HFFc6 (cell line): ENCODE measurements at places on chromosomes 5 and 9. TPM values are rescaled to one million over a fixed set of nuclear protein-coding genes. Genes with fewer than 3 reads are reported as not detected.

- DNase-seq, result no peak
These were observed 9.9 kb downstream of the PLK2 start for GRCh38 chr5:58450018-58450417.

- no peak for DNase-seq
These were observed 61.2 kb downstream of the VAV2 start for GRCh38 chr9:133930682-133931485.

GRCh38 chr9:134942011-134942787 is 24.5 kb upstream of the FCN1 start:
- DNase-seq, result no peak

DNA sequence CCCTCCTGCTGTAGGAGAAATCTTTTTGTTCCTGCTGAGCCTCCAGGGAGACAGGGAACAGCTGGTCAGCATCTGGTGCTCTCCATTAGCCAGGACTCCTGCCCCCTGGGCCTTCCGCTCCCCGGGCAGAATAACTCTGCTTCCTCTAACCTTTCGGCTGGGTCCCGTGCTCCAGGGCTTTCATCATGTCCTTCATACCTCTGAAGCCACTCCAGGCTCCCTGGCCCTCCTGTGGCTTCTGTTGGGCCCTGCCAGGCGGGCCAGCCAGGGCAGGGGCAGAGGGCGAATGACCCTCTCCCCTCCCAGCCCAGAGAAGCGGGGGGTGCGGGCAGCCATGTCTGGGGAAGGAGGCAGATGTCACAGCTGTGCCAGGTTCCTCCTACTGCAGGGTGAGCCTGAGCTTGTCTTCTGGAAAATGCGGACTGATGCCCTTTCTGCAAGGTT is 81.7 kb upstream of the LMX1B start:
- no peak for DNase-seq

DNA sequence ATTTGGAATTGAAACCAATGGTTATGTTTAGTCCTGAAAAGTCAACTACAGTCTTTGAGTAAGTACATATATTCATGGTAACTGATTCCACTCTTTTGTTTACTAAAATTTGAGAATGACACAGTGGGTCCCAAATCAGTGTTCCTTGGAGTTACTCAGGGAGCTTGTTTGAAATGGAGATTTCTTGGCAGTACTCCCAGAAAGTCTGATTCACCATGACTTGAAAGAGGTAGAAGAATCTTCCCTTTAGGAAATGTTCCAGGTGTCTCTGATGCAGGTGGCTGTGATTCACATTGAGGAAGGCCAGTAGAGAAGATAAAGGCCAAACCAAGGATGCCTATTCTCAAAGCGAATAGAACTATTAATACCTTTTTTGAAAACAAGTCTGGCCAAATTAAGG is 1078.3 kb downstream of the CDH12 start:
- no peak for DNase-seq

GRCh38 chr5:95941756-95942155 is 19.9 kb downstream of the ELL2 start:
- DNase-seq, result no peak

DNA sequence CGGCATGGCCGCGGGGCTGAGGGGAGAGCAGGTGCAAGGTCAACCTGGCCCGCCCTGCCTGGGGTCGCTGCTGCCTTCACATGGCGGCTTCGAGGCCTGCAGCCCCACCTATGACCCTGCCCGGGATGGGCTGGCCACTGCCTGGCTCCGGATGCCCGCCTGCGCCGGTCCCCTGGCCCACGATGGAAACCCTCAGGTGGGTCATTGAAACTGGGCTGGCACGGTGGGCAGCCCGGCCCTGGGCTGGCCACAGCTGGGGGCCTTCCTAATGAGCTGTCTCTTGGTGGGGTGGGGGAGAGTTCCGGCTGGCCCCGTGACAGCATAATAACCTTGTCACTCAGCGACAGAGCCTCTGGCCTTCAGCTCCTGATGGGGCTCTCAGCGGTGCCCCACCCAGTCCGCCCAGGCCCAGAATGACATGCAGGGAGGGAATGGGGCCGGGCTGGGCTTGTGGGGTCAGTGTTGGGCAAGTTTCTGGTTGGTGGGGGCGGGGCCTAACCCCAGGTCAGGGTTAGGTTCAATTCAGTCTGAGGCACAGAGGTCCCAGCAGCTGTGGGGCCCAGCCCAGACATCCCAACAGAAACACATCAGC is at the start of gene CCDC187:
Gene CCDC187, minus strand, starts transcription at position 270 of the 592 bp plus-strand sequence. Its CDS starts 264 bp downstream, at position 6.
- no peak for DNase-seq

DNA sequence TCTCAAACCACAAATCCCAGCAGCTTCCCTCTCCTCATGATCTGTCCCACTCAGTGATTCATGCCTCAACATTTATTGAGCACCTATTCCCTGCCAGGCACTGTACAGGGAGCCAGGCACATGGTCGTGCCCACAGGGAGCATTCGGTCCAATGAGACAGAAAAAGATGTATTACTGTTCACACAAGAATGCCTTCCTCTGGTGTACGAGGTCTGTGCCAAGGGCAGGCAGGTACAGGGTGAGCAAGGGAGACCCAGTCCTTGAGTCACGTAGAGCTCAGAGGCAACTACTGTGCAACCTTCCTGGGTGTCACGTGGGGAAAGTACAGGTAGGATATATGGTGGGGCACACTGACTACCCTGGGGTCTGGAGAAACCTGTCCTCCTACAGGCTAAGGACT is 4.6 kb downstream of the CNTFR start:
- no peak for DNase-seq

DNA sequence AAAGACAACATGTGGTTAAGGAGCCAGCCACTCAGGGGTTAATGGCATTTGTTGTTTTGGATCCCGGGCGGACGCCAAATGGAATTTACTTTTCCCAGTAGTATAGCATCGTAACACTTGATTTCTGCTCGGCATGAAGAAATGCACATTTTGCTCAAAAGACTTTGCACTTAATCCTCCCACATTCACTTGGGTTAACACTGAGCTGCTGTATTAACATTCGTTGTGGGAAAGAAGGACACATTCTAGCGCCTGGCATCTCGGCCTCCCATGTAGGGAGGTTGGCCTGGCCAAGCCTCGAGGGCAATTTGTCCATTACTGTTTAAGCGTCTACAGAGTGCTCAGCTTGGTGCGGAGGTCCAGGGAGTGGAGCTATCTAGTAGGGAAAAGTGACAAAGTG is 32.3 kb upstream of the INSYN2B start:
- no peak for DNase-seq

GRCh38 chr5:671459-672328 is 21.5 kb downstream of the TPPP start:
- DNase-seq, result peak; percentile 49

DNA sequence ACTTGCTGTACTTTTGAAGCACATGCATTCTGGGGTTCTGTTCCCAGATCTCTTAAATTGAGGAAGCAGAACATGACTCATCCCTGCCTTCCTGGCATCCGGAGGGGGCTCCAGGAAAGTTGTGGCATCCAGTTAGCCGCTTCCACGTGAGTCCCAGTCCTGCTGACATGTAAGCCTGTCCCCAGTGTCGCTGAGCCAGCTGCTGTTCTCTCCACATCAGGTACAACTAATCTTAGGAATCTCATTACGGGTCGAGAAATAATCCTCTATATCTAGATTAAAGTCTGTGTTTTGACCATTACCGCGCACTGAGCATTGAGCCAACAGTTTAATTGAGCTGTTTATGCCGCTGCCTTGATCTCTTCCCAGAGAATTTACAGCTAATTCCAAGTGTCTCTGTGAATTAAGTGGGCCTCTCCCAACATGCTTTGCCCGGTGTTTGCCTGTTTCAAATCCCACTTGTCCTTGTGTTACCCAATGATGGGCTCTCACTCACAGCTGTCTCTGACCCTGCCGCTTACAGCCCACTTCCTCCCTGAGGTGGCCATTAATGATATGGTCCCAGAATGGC is 10.5 kb upstream of the SHB start:
- peak; percentile 48 for DNase-seq

- DNase-seq, result peak; percentile 17
These were observed 234.9 kb downstream of the SPATA31D1 start for GRCh38 chr9:82223442-82223841.

GRCh38 chr9:93576258-93577077 is at the start of gene PHF2:
Gene PHF2 (plus strand): TSS chr9:93576584. CDS start chr9:93576774, 190 bp downstream.
- DNase-seq, result no peak

DNA sequence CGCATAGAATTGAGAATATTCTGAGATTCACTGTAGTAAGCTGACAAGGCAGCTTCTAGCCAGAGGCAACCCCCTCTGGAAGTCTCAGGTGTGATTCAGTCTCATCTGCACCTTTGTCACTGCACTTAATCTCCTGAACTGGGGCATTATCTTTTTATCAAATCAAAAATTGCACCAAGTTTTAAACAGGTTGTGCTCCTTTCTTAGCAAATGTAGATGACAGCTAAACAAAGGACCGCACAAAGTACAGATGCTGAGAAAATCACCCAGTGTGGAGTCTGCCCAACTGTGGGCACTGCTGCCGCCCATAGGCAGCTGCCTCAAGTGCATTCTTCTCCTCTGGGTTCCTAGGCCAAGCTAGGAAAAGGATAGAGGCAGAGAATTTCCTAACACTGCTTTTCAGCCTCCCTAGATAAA is 51.1 kb downstream of the STARD4 start:
- peak; percentile 8 for DNase-seq

DNA sequence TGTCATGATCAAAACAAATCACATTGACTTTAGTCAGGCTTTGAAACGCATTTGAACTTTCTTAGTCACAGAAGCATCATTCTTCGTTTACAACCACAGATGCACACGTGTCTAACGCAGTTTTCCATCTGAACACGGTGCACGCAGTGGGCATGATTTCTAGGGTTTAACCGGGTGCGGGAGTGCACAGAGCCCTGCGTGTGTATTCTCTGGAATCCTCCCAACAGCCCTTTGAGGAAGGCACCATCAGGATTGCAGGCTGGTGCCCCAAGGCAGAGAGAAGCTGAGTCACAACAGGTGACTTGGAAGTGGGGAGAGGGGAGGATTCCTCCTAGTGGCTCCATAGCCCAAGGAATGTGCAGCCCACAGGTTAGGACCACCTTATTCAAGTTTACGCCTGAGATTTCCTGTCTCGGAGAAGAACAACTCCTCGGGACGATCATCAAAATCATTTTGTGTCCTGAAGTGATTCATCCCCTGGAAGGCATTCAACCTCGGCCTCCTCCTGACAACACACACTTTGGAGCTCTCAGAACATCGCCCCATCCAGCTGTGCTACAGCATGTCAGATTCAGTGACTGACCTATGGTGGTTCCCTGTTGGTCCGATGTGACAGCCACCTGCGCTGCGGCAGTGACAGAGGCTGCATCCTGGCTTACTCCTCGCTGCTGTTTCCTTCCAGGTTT is 13.1 kb downstream of the ROPN1L start:
- peak; percentile 70 for DNase-seq

DNA sequence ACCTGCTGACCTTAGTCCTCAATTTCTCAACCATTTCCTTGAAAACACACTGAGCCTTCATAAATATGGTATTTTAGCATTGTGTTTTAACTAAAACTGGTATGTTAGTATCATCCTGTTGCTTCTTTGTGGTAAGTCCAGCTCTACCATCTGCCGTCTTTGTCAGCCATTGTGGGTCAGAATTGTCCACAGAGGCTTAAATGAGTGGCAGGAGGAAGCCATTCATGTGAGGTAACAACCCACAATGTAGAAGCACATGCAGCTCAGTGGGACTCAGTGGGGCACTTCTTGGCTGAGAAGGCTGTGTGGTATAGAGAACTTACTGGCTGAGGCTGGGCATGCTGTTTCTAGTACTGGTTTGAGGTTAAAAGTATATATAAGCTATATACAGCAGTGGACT is 149.2 kb upstream of the NR3C1 start:
- no peak for DNase-seq

- DNase-seq, result no peak
These were observed 123.2 kb downstream of the DCP2 start for GRCh38 chr5:113099822-113100221.

DNA sequence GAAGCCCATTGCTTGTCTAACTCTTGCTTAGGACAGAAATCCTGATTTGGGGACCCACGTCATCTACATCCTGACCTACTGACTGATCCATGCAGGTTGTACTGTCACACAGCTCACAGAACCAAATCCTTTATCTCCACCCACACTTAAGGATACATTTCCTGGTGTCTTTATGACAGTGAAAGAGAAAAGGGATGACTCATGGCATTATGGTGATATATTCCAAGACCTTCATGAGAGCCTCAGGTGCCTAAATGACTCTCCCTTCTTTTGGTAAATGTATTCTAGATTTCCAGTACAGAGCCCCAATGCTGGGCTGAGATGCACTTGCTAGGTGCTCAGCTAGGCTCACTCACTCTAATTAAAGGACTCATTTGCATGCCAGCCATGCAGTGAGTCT is 26.0 kb upstream of the DMRT2 start:
- no peak for DNase-seq

DNA sequence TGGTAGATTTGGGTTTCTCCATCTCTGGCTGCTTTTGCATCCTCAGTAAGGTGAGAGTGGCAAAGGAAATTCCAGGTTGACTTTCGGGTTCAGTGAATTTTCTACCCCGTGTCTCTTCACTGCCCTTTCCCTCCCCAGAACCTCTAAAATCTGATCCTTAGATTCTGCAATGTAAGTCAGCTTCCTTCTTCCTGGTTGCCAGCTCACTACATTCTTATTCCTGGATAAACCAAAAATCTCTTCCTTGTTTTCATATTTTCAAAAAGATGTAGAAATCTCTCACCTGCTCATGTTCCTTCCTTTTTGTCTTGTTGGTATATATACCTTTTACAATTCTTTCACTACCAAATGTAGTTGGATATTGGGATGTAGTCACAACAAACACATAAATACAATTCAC is 145.8 kb downstream of the TMC1 start:
- no peak for DNase-seq

DNA sequence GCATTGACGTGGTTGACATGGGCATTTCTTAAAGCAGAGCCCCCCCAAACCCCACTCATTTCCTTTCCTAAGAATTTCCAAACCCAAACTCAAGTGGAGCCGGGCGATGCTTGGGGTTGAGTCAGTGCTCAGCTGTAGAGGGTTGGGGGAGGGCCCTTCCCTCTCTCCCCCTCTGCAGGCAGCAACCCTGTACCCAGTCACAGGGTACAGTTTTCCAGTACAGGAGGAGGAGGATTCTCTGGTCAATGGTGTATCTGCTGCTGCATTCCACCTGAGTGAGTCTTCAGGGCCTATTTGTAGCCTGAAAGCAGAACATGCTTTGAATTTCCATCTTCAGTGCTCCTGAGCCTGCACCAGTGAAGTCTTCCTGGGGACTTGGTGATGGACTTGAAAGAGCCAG is 55.8 kb downstream of the ENTREP1 start:
- DNase-seq, result peak; percentile 33

- no peak for DNase-seq
These were observed 19.8 kb downstream of the BRINP1 start for GRCh38 chr9:119349351-119349825.

PCDHA12 gene
- total RNA-seq, result 0.20 TPM in 1 of 3 replicates, not detected in the others

KCNV2 gene
- not detected in 2 replicates for total RNA-seq

ZMYND19 gene
- total RNA-seq, result 24.6 to 33.5 TPM (median 28.4 TPM) in 3 replicates

DBH gene
- not detected in 3 replicates for total RNA-seq

CCDC180 gene
- total RNA-seq, result 0.35 to 1.5 TPM (median 0.87 TPM) in 3 replicates

KIF27 gene
- 1.4 and 1.8 TPM in 2 replicates for total RNA-seq

GDF9 gene
- total RNA-seq, result 0.14 to 0.15 TPM in 2 of 3 replicates, not detected in the other

IGFBPL1 gene
- total RNA-seq, result not detected in 3 replicates

CCIN gene
- 0.57 and 0.60 TPM in 2 replicates for total RNA-seq

RETREG1 gene
- total RNA-seq, result not detected in 3 replicates

PKD2L2 gene
- not detected in 3 replicates for total RNA-seq

IL4 gene
- not detected in 3 replicates for total RNA-seq

RARS1 gene
- total RNA-seq, result 156 to 170 TPM (median 159 TPM) in 3 replicates

ITK gene
- not detected in 3 replicates for total RNA-seq

MLLT3 gene
- 20.4 to 23.1 TPM (median 22.4 TPM) in 3 replicates for total RNA-seq

SMIM33 gene
- total RNA-seq, result not detected in 3 replicates

IL9 gene
- not detected in 3 replicates for total RNA-seq

MLANA gene
- total RNA-seq, result not detected in 3 replicates

ADAMTS2 gene
- total RNA-seq, result 33.8 to 38.4 TPM (median 36.0 TPM) in 3 replicates

SHOC1 gene
- not detected in 3 replicates for total RNA-seq

CCL27 gene
- total RNA-seq, result not detected in 3 replicates

PTGDS gene
- total RNA-seq, result not detected in 2 replicates

SPATA31A7 gene
- total RNA-seq, result not detected in 3 replicates
